Motor neuron (in vitro differentiated cells): ENCODE measurements at places on chromosomes 5 and 9. TPM values are rescaled to one million over a fixed set of nuclear protein-coding genes. Genes with fewer than 3 reads are reported as not detected.

DNA sequence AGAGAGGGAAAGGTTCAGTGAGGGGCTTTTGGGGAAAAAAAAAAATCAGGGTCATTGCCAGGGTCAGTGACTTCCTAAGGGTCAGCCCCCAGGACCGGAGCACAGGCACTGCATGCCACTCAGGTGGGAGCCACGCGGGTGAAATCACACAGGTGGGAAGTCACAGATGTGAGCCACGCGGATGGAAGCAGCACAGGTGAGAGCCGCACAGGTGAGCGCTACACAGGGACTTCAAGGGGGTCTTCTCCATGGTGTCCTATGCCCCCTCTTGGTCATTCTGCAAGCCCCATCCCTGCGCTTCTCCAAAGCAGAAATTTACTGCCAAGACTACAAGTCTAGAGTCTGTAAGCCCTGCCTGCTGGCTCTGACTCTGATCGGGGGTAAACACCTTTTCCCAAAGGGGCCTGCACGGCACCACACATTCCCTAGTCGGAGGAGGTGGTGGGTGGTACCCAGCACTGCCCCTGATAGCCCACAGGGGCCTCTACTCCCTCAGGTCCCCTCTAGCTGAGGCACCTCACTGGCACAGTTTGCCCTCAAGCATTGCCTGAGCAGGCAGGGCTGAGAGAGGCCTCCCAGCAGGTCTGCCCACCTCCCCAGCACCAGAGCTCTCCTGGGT is 18.3 kb upstream of the OBP2B start:
- ATAC-seq = no peak

GRCh38 chr9:127444921-127445850 is 6.0 kb downstream of the RPL12 start:
- no peak for ATAC-seq

- peak; percentile 87 for ATAC-seq
Observed at GRCh38 chr5:147332658-147333057, 97.8 kb downstream of the STK32A start.

The SV2C gene
- total RNA-seq = 21.8 and 25.3 TPM in 2 replicates

GRCh38 chr5:77935506-77936364 is 159.6 kb upstream of the TBCA start:
- ATAC-seq = peak; percentile 79
